IMR-90 (cell line): ENCODE measurements at places on chromosomes 12 and 14.

- no peak for DNase-seq
These were observed 8.4 kb upstream of the KRT80 start for GRCh38 chr12:52200086-52200780.

- DNase-seq, result no peak
These were observed 76.9 kb downstream of the BMP4 start for GRCh38 chr14:53879747-53880146.

DNA sequence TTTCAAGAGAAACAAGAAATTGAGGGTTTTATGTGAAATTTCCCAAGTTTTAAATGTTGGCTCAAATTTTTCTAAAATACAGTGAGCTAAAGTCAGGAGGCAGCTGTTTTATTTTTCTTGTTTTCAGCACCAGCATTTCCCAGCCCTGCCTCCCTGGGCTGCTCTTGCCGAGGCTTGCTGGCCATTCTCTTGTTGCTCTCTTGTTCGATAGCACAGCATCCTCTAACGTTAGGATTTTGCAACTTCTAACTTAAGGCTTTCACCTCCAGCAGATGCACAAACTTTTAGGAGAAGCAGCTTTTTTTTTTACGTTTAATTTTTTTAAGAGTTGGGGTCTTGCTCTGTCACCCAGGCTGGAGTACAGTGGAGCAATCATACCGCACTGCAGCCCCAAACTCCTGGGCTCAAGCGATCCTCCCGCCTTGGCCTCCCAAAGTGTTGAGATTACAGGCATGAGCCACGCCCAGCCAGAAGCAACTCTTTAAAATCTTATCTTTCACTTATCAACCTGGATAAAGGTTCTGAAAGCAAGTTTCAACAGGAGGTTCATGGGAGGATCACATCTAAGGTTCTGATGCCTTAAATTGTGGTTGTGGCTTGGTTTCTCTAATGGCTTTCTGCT is 40.2 kb downstream of the B4GALNT3 start:
- DNase-seq, result no peak

DNA sequence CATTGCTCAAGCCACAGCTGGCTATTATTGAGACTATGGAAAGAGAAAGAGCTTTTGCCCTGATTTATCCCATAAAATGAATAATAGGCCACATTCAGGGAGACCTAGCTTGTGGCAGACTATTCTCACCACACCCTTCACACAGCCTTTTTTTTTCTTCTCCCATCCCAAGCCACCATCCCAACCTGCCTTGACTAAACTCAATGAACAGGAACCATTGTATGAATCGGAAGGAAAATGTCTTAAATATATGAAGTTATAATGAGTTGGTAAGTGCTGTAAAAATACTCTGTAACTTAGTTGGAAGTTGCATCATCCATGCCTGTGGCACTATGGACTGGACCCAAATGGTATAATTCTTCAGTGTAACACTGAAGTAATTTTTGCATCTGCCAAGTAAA is 338.4 kb downstream of the RAD51B start:
- peak; percentile 41 for DNase-seq

GRCh38 chr14:92690171-92691011 is 58.0 kb downstream of the LGMN start:
- peak; percentile 59 for DNase-seq

- peak; percentile 57 for DNase-seq
These were observed 626.6 kb upstream of the TMEM132C start for GRCh38 chr12:127640181-127640886.

GRCh38 chr14:104436047-104436591 is 143.4 kb upstream of the C14orf180 start:
- DNase-seq, result no peak

- no peak for DNase-seq
These were observed 311 bp upstream of the LGR5 start for GRCh38 chr12:71439362-71439612.

- no peak for DNase-seq
These were observed 23.0 kb downstream of the TSHR start for GRCh38 chr14:80978403-80978802.

- no peak for DNase-seq
These were observed 27.8 kb upstream of the CAPRIN2 start for GRCh38 chr12:30782316-30783173.

DNA sequence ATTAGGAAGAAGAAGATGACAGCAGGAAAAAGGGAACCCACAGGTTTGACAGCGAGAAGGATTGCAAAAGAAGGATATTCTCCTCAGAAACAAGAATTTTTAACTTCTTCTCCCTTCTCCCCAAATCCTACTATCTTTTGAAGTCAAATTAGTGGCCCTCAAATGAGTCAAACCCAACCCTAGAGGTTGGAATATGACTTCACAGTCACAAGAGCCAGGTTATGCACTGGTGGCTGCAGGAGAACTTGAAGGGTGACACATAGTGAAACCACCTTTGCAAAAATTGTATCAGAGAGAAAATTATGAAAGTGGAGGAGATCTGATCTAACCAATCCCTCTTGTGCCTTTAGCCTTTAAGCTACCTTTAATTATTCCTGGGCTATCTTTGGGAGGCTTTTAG is 386.2 kb upstream of the CCDC196 start:
- no peak for DNase-seq

DNA sequence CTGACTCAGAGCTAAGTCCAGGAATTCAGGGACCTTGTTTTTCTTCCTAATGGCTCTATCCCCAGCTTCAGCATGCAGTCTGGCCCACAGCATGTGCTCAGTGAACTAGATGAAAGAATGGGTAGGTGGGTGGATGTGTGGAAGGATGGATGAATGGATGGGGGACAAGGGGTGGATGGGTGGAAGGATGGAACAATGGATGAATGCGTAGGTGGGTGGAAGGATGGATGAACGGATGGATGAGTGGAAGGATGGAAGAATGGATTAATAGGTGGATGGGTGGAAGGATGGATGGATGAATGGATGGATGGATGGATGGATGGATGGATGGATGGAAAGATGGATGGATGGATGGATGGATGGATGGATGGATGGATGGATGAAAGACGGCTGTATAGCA is 79.7 kb upstream of the SFSWAP start:
- DNase-seq, result no peak

- DNase-seq, result no peak
These were observed 8.0 kb downstream of the PLEKHG6 start for GRCh38 chr12:6318440-6318879.

- no peak for DNase-seq
These were observed 927 bp downstream of the ABCB9 start for GRCh38 chr12:122965321-122965751.

GRCh38 chr12:96219700-96220206 is 25.6 kb downstream of the ELK3 start:
- DNase-seq, result peak; percentile 98

DNA sequence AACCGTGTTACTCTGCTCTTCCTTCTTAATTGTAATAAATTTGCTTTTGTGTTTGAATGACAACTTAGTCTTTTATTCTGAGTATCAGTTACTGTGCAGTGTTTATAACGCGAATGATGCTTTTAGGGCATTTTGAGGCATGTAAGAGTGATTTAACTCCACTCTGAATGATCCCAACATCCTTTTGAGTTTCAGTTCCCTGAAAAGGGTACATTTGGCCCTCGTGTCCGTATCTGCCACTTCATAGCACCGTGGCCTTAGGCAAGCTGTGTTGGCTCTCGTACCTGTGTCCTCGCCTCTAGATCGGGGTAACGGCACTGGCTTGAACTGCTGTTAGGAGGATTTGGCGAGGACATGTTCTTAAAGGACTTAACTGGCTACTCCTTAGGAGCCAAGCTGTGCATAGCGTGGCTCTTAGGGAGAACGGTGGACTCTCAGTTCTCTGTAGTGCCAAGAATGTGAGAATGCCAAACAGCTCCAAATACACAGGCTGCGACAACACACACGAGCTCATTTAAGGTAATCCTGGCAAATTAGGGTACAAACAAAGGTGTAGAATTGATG is 92.0 kb downstream of the PPP2R5C start:
- no peak for DNase-seq

DNA sequence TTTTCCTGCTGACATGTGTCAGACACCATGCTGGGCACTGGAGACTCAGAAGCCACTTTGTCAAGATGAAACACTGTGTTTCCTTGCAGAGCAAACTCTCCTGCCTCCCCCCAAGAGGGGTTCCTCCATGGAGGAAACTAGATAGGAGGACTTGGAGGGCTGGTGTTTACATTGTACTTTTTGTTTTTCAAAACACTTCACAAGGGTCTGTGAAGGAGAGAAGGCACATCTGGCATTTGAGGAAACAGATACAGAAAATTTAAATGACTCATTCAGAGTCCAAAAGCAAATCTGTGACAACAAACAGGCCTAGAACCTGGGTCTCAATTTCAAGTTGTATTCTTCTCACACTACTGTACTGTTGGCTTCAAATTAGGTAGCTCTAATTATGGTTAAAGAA is 6.7 kb upstream of the CDKL1 start:
- peak; percentile 77 for DNase-seq

DNA sequence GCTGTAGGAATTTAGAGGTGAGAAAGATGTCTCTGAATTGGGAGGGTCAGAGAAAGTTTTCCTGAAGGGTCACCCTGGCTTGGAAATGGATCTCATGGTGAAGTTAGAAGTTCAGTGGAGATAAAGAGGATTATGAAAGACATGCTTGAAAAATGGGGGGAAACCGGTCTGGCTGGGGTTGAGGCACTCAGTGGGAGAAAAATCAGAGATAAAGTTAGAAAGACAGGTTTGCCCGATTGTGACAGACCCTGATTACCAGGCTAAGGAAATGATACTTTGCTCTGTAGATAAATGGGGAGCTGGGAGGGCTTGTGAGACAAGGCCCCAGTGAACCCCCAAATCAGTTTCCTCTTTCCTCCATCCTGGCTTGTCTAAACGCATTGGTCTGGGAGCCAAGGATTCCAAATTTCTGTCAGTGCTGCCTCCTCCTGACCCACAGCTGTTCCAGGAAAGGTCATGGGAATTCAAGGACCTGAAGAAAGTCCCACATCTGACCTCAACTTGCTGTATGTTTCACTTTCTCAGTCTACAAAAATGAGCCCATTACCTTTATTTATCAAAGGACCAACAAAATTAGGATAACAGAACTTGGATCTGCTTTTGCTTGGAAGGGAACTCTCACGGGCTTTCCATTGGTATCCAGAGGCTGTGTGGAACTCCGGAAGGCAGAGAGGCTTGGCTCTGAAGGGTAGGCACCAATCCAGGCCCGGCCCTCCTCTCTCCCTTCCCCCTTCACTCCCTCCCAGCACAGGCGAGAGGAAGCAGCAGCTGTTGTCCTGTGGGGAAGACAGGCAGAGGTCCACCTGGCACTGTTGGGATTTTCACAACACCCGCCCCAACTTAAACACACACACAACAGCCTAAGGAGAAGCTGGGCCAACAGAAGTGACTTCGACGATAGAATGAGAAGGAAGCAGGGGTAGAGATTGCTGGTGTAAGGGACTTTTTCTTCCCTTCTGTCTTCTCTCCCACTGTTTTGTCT is 3.4 kb upstream of the RNASE7 start:
- peak; percentile 43 for DNase-seq
